NCI-H2081 treated with DMSO at 0.1 percent for 48 hours (cell line): ENCODE measurements at places on chromosomes 1 and 21.

- no peak for DNase-seq
Observed at GRCh38 chr1:246274186-246274585, 232.9 kb downstream of the SMYD3 start.

GRCh38 chr1:203280061-203280460, 25.3 kb upstream of the BTG2 start:
- no peak for DNase-seq

DNA sequence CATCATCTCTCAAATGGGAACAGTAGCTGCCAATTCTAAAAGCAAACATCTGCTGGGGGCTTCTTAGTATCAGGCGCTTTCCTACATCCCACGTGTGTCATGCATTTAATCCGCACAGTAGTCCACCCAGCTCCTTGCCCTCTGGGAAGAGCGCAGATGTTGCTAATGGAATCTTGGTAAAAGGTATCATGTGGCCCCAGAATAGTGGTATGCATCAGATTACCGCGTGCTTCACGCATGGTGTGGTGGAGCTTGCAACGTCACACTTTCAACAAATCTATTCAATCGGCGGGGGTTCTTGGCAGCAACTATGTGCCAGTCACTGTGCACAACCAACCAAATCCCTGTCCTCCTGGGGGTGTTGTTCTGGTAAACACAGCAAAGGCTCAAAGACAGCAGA, 141.0 kb downstream of the HIVEP3 start:
- DNase-seq, result no peak

GRCh38 chr1:84245563-84245962, 55.9 kb upstream of the SAMD13 start:
- no peak for DNase-seq

DNA sequence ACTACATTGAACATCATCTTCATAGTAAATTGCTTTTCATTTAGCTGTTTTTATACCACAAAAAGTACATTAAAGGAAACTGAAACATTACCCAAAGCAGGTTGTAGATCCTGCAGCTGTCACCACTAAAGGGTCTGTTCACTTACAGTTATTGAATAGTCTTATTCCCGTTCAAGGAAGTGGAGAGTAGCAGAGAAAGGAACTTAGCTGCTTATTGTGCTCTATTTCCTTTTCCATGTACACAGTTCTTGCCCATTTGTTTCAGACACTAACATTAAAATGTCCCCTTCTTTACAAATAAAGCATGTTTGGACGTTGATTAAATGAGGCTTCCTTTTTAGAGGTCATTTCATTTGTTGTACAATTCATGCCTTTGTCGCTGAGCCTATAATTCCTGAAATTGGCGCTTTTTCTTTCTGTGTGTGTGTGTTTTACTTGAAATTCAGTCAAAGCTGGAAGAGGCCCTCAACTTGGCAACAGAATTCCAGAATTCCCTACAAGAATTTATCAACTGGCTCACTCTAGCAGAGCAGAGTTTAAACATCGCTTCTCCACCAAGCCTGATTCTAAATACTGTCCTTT, 44.4 kb upstream of the BMP8A start:
- DNase-seq, result no peak

- DNase-seq, result no peak
Observed at GRCh38 chr21:32888971-32889370, 117.4 kb upstream of the PAXBP1 start.

GRCh38 chr1:114485286-114485685, 25.7 kb downstream of the TRIM33 start:
- DNase-seq, result no peak

DNA sequence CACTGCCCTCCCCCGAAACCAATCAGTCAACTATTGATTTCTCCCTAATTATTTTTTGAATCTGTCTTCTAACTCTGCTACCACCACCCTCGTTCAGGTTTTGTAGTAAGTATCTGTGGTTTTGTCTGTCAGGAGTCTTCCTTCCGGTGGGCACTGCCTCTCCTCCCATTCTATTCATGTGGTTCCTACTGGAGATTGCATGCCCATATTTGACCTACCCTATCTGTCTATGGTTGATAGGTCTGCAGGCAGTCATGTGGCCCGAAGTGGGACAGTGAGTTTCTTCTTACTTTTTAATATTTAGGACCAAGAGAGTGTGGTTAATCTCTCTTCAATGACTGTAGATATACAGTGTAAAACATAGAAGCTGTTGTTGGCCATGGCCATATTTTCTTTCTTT, 17.8 kb upstream of the MAST2 start:
- DNase-seq, result no peak

DNA sequence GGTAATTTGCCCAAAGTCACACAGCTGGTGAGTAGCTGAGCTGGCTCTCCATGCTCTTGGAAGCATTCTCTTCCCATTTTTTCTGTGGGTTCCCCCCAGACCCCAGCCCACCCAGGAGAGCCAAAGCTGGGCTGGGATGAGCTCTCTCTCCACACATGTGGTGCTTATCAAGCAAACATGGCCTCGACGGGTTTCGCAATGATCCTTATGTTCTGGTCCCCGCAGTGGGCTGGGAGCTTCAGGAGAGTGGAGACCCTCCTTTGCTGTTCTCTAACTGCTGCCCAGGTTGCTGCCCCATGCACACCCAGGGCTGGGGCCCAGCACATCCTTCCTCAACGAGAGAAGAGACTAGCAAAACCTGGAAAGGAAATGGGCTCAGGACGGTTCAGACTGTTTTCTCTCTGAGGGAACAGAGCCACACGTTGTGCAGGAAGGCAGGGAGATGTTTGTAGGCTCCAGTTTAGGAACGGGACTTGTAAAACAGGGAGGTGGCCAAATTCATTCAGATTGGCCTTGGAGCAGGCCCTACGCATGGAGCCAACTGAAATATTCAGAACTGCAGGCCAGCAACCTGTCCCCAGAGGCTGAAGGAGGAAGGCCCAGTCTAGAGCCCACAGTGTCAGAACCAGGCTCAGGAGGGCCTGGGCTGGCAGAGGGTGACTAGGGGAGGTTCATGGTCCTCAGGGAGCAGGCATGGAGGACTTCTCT, 27.2 kb upstream of the CSF1 start:
- no peak for DNase-seq

DNA sequence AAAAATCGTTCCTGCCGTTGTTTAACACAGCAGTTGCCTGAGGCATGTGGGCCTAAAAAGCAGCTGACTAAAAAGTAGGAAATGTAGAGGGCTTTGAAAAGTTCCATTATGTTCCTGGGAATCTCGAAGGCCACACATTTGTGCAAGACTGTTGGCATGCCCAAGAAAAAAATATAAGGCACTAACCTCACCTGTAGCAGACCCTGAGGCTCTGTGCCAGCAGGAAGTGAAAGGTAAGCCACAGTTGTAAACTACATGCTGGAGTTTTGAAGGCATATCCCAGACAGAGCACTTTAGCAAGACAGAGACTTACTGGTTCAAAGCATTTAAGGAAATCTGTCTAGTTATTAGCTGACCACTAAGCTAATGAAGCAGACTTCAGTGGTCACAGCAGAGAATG, 52.7 kb downstream of the TRMT1L start:
- no peak for DNase-seq

GRCh38 chr1:41598325-41598724, 113.8 kb upstream of the EDN2 start:
- DNase-seq, result no peak

- DNase-seq, result no peak
Observed at GRCh38 chr21:44763451-44764318, 37.9 kb downstream of the UBE2G2 start.
